Skin of body (tissue), 3 donors: ENCODE measurements at places on chromosomes 12 and 14.

DNA sequence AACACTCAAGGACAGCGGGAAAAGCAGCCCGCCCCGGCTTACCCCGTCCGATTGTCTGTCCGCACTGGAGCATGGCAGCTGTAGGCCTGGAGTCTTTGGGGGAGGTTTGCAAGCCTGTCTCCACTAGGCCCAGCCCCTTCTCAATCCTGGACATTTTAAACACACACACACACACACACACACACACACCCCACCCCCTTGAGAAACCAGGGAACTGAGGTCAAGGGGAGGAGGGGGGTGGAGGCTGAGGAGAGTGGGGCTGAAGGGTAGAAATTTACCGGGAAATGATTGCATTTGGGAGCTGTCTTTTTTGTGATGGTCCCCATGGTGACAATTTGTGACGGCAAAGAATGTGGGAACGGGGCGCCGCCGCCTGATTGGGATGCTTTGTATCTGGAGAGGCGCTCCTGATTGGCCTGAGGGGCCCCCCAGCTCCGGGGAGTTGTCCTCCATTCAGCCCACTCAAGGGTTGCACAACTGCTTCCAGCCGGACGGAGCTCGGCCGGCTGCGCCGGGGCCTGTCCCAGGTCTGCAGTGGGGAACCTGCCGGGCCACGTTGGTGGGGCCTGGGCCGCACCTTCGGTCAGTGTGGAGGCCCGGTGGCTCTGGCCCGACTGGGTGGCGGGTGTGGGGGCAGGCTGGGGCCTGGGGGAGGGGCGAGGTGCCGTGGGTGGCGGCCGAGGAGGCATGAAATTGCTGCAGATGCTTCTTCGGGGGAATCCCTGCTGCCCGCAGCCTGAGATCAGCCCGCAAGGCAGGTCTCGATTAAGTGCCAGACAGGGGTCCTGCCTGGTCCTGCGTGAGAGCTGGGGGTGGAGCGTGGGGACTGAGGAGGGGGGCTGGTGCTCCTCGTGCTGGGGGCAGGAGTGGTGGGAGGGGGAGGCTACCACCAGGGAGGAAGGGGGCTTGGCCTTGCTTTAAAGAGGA, at the start of gene FAM181A:
FAM181A (plus strand) TSS at position 472 of the 927 bp plus-strand sequence. CDS start 942 bp downstream, outside the sequence.
- DNase-seq = no peak

DNA sequence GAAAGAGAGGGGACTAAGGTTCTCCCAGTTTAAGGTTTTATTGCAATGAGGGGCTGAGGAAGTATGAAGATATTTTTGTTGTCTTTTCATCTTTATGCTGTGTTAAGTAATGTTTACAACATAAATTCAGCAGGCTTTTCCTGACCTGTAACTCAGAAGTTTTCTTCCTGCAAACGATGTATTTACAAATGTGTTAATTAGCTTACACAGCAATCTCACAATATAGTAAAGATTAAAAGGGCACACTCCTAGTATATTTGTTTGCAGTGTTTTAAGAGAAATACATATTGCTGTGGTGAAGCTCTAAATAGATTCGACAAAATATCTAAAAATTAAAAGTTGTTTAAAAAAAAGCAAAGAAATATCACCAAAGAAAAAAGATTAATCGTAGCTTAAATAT, 55.7 kb downstream of the OR11H12 start:
- no peak for DNase-seq

- DNase-seq = no peak
These were observed 20.8 kb downstream of the TNFAIP2 start for GRCh38 chr14:103144085-103144484.

- peak; percentile 91 for DNase-seq
These were observed 210.6 kb downstream of the PHLDA1 start for GRCh38 chr12:75820848-75821578.
